GF-D8 (cell line): ENCODE measurements at places on chromosomes 6 and 20.

DNA sequence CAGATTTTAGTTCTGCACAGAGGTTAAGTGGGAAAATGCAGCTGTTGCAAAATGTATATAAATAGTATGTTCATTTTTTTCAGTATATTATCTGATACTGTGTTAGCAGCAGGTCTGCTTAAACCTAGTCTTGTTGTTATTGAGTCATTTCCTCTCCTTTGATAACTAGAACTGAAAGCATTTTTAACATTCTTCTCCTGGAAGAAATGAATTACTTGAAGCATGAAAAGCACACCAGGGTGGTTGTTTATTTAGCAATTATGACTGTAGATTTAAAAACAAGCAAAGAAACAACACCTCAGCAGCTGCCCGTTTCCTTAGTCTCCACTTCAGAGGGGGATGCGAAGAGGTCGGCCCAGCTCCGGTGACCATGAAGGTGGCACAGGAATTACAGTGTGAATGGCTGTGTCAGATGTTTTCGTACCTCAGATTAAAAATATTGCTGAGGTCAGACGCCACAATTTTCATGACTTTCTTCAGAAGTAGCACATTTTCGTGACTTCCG lies 53.5 kb downstream of the GOPC start:
- DNase-seq, result no peak

- peak; percentile 92 for DNase-seq
These were observed 7.4 kb downstream of the PIM1 start for GRCh38 chr6:37177077-37177934.

- DNase-seq, result peak; percentile 11
These were observed 352.4 kb downstream of the UTRN start for GRCh38 chr6:144637541-144637940.

DNA sequence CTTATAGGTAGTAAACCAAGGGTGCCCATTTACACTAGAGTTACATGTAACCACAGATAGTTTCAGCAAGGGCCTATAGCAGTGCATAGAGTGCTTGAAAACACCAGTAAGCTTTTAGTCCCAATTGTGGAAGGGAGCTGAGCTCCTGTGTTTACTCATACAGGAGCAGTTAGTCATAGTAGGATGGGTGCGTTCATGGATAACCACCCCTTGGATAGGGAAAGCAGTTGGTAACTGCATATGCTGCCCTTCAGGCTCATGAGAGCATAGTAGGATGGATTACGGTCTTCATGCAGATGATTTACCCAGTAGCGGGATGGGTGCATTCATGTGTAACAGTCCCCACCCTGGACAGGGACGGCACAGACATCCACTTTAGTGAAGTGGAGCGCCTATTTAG lies 45.1 kb downstream of the OR2B6 start:
- no peak for DNase-seq

GRCh38 chr20:9348747-9349146 lies 165.6 kb upstream of the LAMP5 start:
- DNase-seq, result no peak

DNA sequence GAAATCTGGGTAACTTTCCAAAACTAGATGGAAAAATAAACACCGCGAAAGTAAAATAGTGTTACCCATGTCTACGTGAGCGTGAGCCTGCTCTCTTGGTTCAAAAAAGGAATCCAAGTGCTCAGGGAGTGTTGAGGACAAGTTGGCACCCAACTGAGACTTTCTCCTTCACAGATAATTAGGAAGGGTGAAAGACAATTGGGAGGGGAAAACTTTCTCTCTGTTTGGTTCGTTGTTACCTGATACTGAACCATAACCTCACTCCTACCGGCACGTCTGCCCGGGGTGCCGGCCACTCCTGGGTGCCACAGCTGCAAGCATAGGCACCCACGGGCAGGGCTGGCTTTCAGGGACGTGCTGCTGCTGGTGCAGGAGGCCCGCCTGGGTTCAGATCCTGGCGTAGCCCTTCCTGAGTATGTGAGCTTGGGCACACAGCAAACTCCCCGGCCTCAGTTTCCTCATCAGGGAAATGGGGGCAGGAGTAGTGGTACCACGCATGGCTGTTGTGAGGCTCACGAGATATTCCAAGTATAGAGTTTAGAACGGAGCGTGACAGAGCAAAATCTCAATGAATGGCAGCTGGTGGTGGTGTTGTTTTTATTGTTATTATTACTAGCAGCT lies 38.2 kb upstream of the PMEPA1 start:
- DNase-seq, result no peak

GRCh38 chr6:53624502-53624901 lies 41.1 kb downstream of the KLHL31 start:
- no peak for DNase-seq

- DNase-seq, result no peak
These were observed 8.0 kb downstream of the DNPH1 start for GRCh38 chr6:43221046-43221972.

DNA sequence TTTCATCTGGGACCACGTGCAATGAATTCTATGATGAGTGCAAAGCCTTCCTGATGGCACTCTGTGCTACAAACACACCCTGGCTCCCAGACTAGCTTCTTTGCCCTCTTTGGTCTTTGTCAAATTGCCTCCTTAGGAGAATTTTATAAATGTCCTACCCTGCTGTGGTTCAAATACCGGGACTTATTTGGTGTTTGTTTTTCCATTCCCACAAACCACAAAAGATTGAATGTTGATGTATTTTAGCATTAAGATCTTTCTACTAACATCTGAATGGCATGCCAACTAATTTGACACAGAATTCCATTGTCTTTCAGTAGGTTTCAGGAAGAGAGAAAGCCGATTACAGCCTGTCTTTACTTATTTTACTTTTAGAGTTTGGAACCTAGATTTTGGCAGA lies 424.2 kb upstream of the SLC35B3 start:
- no peak for DNase-seq

DNA sequence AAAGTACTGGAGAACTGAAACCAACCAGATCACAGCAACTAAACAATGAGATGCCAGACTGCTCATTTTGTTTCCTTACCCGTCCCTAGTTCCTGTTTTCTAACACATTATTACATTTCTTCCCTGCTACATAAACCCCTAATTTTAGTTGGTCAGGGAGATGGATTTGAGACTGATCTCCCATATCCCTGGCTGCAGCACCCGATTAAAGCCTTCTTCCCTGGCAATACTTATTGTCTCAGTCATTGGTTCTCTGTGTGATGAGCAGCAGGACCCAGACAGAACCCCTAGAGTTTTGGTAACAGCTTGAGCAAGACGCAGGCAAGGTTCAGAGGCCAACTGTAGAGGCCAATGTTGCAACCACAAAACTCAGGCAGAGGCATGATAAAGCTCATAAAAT lies 28.3 kb upstream of the HACE1 start:
- DNase-seq, result no peak

- no peak for DNase-seq
These were observed 113.9 kb upstream of the STMND1 start for GRCh38 chr6:16987996-16988395.

GRCh38 chr6:34601706-34602105 lies 45.6 kb upstream of the SPDEF start:
- DNase-seq, result no peak

GRCh38 chr6:5174244-5174643 lies 86.5 kb downstream of the LYRM4 start:
- DNase-seq, result no peak

DNA sequence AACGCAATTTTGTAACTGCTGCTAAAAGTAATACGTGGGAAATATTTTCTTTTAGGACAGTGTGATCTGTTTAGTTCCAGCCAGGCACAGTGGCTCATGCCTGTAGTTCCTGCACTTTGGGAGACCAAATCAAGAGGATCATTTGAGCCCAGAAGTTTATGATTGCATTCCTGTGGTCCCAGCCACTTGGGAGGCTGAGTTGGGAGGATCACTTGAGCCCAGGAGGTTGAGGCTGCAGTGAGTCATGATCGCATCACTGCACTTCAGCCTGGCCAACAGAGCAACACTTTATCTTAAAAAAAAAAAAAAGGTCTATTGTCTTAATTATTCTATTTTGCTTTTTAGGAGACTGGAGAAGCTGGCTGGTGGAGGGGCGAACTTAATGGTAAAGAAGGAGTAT lies 101.5 kb downstream of the CD2AP start:
- DNase-seq, result no peak

DNA sequence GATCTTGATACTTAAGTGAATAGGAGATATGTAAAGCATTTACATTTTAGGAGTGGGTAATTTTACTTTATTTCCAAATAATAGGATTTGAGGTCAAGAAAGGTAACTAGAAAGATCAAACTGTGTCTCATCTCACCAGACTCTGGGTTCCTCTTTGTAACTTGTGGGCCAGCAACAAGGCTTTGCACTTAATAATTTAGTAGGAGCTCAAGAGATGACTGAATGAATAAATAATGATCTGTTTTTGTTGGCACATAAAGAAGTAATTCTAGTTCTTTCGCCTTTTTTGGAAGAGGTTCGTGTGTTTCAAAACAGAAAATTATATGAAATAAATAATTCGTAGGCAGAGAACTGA lies 67.4 kb upstream of the FABP7 start:
- DNase-seq, result no peak

DNA sequence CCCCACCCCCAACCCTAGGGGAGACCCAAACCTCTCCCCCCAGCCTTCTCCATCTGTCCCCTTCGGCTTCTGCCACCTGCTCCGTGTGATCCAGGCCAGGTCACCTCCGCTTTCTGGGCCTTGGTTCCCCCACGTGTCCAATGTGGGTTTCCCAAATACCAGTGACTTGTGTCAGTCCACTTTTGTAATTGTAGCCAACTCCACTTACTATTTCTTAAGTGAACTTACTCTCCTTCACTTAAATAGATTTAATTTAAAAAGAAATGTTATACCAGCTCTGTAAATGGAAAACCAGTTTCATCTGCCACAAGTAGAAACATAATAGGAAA lies 10.0 kb upstream of the FAM110A start:
- no peak for DNase-seq

DNA sequence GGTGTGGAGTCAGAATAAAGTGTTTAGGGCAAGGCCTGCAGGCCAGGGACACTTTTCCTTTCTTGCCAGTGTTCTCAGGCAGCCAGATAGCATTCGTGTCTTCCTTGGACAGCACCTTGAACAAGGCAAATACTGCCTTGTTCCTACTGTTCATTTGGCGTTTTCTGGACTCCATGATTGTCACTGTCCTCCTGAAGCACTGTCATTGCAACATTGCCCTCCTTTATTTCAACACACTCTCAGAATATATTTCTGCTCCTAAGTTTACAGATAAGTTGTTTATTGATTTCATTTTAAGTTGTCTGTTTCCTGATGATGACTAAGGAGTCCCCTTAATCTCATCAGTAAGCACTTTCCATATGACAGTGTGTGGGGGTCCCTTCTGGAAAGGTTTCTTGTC lies 15.1 kb upstream of the DEF6 start:
- DNase-seq, result no peak

DNA sequence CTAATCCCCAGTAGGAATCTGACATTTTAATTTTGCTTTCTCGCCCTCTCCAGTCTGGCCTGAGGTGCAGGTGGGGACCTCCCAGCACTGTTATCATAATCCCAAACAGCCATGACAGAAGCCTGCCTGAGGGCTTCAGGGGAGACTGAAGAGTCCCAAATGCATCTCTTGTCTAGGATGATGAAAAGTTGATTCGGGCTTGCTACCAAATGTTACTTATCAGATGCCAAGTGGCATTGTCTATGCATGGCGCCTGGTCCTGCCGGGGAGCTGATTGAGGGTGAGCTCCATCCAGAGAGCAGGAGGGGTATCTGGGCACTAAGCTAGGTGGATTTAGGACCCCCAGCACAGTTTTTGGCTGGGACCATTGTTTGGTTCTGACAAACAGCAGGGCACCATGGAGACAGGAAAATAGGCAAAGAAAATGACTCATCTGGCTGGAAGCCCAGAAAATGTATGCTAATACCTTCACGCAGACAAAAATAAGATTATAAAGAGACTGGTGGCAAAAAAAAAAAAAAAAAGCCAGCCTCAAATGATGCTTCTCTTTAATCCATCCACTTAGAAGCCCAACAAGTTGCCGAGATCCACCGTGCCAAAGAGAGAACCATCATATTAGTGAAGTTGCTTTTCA lies 513.7 kb upstream of the SULF2 start:
- DNase-seq, result no peak

GRCh38 chr20:48658198-48658476 lies 169.7 kb downstream of the PREX1 start:
- DNase-seq, result no peak

DNA sequence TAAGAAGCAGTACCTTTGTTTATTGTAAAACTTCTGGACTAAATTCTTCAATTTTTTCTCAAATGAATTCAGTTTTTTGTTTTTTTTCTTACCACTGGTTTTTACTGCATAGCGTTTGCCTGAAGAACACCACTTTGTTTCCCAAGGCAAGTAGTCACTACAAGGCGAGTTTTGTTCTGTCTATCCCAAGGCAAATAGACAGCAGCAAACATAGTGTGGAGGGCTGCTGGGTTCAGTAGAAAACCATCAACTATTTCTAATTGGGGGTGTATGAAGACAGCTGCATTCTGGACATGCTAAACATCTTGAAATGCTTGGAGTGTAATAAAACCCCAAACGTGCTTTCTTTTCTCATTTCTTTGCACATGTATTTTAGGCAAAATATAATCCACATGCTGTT lies 197.4 kb downstream of the ESR1 start:
- DNase-seq, result no peak

DNA sequence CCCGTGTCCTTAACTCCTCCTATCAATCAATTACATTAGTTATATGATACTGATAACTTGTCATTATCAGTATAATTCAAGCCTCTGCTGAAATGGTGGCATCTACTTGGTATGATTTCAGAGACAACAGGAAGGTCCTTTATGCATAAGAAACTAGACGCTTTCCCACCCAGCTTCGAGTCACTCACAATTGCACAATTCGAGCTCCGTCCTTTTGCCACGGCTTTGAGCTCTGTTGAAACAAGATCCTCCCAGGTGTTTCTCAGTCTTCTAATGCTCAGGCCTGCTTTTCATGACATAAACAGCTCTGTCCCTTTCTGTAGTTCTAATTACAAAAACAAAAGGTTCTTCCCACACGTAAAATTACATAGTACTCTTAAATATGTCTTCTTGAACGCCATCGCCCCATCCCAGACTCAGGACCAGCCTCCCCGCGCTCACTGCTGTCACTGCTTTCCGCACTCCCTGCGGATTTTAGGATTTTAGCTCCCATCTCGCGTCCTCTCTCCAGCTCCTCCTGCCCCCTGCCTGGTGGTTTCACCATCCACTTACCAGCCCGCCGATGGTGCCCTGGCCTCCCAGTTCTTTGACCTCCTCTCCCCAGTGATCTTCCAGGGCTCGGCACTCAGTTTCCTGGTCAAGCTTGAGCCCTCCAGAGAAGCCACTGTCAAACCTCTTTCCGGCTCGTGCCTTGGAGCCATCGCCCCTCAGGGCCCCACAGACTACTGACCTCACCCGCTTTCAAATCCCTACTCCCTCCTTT lies 23.2 kb upstream of the PNPLA1 start:
- no peak for DNase-seq

DNA sequence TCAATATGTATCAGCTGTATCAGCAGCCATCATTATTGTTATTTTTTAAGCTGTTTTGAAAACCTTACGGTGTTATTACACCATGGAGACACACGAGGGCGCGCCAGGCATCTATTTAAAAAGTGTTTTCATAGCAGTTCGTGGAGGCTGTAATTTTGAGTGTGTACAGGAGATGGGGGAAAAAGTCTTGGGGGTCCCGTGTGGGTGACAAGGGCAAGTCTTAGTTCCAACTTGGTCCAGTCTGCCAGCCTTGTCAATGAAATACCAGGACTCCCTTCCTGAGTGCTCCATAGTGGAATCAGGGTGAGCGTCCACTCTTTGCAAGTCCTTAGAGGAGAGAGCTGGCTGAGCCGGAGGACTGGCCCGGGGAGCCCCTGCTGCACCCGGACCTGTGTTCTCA lies 43.3 kb downstream of the SLC2A10 start:
- DNase-seq, result no peak
